ENCODE measurements at places on chromosomes 1 and 21.

DNA sequence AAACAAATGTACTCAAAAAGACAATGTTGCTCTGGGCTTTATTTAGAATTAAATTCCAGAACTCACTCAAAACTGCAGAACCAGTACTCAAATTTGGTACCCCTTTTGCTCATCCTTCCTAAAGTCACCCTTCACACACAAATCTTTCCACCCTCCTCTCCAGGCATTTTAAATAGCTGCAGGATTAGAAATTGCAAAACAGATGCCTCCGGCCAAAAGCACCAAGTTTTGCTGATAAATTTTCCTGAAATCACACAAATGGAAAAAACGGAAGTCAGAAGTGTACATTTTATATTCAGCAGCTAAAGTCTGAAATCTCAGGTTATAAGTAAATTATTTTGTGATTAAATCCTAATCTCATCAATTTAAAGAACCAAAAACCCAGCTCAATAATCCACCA is 147.0 kb downstream of the NRIP1 start:
- no peak overlapping the region for H3K4me3 ChIP-seq
- DNase-seq = no peak
- H3K27me3 ChIP-seq = no peaks in the 10 kb centered on the region
- no peak overlapping the region for H3K27ac ChIP-seq

- H3K4me1 ChIP-seq = no peaks in the 10 kb centered on the region
- no peak overlapping the region for H3K27ac ChIP-seq
- DNase-seq = no peak
- H3K4me3 ChIP-seq = no peak overlapping the region
These were observed 931.2 kb upstream of the B3GALT2 start for GRCh38 chr1:194117582-194117981.

DNA sequence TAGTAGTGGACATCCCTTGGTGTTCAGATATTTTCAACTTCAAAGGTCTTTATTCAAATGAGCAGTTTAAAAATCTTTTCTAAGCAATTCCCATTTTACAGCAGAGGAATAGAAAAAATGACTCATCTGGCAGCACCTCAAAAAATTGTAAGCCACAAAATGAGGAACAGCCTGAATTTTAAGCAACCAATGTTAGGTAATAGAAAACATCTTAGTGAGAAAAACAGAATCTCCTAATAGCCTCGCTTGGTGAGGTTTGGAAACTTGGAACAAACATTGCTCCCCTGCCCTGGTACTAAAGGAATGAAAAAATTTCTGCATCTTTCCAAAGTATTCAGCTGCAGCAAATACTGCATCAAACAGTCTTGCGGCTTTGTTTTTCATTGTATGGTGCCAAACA is 264.4 kb downstream of the NTNG1 start:
- no peak for DNase-seq
- no peak overlapping the region for H3K4me3 ChIP-seq
- H3K27me3 ChIP-seq = no peaks in the 10 kb centered on the region
- no peak overlapping the region for H3K27ac ChIP-seq

- no peaks in the 10 kb centered on the region for H3K4me1 ChIP-seq
- H3K4me3 ChIP-seq = no peak overlapping the region
- H3K36me3 ChIP-seq = no peaks in the 10 kb centered on the region
- no peak for DNase-seq
- H3K27ac ChIP-seq = no peak overlapping the region
These were observed 73.2 kb downstream of the KIF14 start for GRCh38 chr1:200547386-200547785.

- DNase-seq = peak; percentile 53
- no peak overlapping the region for H3K27ac ChIP-seq
These were observed 32.1 kb downstream of the HSD17B7 start for GRCh38 chr1:162822391-162823200.

- no peaks in the 10 kb centered on the region for H3K36me3 ChIP-seq
- no peaks in the 10 kb centered on the region for H3K27me3 ChIP-seq
- H3K4me1 ChIP-seq = no peaks in the 10 kb centered on the region
- no peak overlapping the region for H3K27ac ChIP-seq
- H3K4me3 ChIP-seq = peak overlapping the region; percentile 37
These were observed 361 bp upstream of the LMX1A start for GRCh38 chr1:165356876-165357275.

Measured in testis (tissue), 5 donors.